Osteoblast (primary cell): ENCODE measurements at places on chromosomes 11 and 22. TPM values are rescaled to one million over a fixed set of nuclear protein-coding genes. Genes with fewer than 3 reads are reported as not detected.

DNA sequence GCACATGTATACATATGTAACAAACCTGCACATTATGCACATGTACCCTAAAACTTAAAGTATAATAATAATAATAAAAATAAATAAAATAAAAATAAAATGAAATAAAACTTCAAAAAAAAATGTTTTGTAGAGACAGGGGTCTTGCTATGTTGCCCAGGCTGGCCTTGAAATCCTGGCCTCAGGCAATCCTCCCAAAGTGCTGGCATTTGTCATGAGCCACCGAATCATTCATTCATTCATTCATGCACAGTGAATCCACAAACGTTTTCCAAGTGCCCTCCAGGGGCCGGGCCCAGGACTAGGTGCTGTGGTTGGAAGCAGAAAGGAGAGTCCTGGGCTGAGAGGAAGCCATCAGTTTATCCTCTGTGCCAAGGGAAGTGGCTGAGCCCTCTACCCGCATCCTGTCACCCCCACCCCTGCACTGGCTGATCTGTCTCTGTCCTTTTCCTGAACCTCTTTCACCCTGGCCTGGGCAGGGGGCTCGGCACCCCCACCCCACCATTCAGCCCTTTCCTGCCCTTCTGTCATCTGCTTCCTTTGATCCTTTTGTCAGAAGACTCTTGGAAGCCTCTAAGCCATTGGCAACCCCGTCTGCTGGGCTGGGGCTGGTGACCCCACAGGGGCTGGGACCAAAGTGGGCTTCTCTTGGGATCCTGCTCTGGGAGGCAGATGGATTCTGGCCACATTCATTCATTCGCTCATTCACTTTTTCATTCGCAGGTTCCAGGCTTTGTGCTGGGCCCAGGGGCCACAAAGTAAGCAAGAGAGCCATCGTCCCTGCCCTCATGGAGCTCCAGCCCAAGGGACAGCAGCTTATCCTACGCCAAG is 84.3 kb downstream of the IGLL1 start:
- DNase-seq, result peak; percentile 22

- DNase-seq, result no peak
Measured at GRCh38 chr11:17439316-17439782, 37.3 kb downstream of the ABCC8 start.

DNA sequence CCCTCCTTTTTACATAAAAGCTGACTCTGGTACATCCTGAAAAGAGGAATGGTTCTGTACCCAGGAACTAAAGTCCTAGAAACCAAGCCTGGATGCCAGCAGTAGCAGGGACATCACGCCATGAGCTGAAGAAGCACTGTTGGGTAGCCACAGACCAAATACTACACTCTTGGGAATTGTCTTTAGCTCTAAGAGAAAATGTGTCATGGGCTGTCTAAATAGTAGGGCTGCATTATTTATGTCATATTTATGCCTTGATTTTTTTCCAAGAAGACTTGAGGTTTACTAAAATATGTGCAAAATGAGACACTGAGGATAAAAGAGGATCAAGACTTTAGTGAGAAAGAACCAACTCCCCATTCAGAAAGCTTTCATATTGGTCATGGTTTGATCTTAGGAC is 213.6 kb downstream of the RAB38 start:
- no peak for DNase-seq

DNA sequence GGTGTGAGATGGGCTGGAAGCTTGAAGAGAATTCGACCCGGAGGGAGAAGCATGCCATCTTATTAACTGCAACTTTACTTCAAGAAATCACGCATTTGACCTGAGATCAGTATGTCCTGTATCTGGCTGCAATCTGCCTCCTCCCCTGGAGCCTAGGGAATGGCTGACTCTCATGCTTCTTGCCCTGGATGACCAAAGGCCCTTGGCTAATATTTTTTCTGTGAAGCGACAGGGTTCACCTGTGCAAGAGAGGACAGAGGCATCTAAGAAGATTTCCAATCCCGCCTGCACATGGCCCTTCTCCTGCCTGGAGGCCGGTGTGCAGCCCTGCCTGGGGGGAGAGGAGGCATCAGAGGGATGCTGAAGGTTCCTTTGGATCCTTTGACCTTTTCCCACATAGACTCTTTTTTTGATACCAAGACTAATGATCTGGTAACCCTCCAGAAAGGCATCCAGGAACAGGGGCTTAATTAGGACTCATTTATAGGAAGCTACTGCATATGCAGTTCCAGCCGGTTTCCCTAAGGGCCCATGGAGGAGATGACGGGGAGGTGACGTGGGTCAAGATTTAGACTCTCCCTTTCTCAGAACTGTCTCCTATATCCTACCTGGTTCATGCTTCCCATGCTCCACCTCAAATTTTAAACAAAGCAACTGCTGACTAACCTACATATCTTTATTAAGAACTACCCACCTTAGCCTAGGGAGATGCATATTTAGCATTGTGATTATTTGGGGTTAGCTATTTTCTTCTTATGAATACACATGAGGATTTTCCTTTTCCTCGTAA is 50.8 kb downstream of the NTM start:
- no peak for DNase-seq

Gene TOMM22
- total RNA-seq, result 57.2 and 60.4 TPM in 2 replicates

DNA sequence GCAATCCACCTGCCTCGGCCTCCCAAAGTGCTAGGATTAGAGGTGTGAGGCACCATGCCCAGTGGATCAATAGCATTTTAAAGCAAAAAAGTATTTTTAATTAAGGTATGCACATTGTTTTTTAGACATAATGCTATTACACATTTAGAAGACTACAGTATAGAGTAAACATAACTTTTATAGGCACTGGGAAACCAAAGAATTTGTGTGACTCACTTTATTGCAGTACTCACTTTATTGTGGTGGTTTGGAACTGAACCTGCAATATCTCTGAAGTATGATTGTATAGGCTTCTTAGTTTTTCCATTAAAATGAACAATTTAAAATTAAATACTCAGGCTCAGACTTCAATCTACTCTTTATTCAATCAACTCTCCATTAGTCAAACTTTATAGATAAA is 17.5 kb upstream of the CD3E start:
- DNase-seq, result no peak

DNA sequence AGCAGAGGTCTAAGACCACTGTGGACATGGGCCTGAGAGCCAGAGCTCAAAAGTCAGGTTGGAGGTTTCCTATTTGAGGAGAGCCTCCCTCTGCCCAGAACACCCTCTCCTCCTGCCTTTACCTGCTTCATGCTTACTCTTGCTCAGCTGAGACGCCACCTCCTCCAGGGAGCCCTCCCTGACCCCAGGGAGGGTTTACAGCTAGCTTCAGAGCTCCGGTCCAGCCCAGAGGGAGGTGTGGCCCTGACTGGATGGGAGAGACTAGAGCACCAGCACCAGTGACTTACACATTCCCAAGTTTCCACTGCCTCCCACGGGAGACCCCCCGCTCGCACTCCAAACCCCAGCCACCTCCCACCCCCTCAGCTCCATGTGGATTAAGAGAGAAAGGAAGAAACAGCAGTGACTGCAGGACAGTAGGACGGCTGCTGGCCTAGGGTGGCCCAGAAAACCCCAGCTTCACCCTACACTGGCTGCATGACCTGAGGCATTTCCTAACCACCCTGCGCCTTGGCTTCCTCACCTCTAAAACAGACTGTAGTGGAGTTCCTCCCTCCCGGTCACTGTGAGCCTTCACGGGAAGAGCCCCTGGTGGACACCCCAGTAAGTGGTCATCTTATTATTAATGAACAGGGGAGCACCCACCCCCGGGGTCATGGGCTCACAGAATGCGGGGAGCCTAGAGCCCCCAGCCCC is 24.5 kb upstream of the PDGFB start:
- DNase-seq, result no peak

Gene IL18BP
- total RNA-seq, result 4.0 and 4.4 TPM in 2 replicates

DNA sequence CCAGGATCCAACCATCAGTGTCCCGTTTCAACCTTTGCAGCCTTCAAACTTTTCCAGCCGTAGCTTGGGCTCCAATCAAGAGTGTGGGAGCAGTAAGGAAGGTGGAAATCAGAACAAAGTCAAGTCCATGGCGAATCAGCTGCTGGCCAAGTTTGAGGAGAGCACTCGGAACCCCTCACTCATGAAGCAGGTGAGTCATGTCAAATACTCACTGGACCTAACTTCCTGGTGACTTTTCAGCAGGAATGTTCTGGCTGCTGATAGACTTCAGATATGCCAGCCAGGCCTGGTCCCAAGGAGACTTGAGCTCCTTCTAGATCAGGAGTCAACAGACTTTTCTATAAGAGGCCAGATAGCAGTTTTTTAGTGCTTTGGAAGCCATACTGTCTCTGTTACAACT is 129.0 kb downstream of the MICAL2 start:
- no peak for DNase-seq

DNA sequence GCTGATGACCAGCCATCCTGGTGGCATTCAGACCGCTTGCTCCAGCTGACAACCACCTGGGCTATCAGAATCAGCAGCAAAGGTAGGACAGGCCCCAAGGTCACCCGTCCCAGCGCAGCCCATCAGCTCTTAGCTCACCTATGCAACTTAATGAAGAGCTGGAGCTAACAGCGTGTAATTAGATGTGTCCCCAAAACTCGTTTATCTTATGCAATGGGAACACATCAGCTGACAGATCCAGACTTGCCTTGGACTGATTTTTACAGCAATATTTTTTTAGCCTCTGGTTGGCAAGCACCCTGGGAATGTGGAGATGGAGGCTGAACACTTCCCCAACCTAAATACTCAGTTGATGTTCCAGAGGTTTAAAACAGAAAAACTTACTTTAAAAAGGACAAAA is 76.0 kb downstream of the PACSIN2 start:
- peak; percentile 86 for DNase-seq

DNA sequence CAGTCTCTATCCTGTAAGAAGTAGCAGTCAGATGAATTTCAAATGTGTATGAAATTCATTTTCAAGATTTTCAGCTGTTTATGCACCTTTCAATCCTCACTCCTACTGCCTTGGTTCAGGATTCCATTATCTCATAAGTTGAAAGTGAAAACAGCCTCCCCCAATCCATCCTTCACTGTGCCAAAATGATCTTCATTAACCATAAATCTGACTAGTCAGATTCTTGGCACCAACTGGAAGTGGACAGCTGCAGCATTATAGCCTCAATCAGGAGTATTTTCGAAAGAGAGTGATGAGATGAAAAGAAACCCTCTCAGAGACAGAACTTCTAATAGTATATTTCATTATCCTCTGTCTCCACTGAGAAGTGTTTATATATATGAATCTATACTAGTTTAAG is 365.3 kb upstream of the PDGFD start:
- no peak for DNase-seq

DNA sequence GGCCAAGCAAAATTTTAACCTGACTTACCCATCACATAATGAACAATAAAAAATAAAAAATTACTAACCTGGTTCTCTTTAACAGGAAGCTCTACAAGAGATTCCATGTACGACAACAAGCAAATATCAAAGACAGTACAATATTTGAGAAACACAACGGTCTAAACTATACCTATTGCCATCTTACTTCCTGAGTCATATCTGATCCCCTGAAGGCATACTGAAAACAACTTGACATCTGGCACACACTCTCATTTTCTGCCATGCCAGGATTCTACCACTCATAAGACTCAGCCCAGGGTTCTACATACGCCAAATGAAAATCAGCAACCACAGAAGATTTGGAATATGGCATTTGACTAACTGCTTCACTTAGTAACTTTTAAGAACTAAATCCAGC is 13.8 kb downstream of the DENND5A start:
- DNase-seq, result no peak

GRCh38 chr22:45579306-45579705 is 76.6 kb downstream of the FBLN1 start:
- DNase-seq, result peak; percentile 87

Gene OR52I1
- not detected in 2 replicates for total RNA-seq

Gene NPTXR
- 0.72 and 1.5 TPM in 2 replicates for total RNA-seq

Gene SAA4
- not detected in 2 replicates for total RNA-seq

Gene AIFM3
- 0.59 and 0.72 TPM in 2 replicates for total RNA-seq

Gene PLAAT5
- not detected in 2 replicates for total RNA-seq

Gene GLYAT
- total RNA-seq, result not detected in 2 replicates
